ENCODE measurements at places on chromosomes 7 and 10.

GRCh38 chr10:60203993-60204618 lies 185.6 kb downstream of the ANK3 start:
- DNase-seq, result no peak

DNA sequence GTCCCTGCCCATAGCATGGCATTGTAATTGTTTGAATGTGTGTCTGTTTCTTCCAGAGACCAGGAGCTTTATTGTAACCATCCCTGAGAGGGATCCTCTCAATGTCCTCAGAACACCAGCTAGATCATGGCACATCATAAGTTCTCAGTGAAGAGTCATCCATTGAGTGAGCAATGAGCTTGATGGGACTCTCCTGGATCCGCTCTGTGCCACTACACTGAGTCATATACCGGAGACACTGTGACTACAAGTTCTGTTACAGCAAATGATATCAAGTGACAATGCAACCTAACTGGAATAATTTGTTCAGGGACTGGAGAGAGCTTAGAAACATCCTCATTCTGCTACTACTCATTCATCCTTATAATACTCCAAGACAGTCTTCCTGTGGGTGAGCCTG lies 25.1 kb downstream of the MRPS24 start:
- DNase-seq, result no peak

GRCh38 chr7:50125766-50126165 lies 32.7 kb upstream of the ZPBP start:
- DNase-seq, result no peak

DNA sequence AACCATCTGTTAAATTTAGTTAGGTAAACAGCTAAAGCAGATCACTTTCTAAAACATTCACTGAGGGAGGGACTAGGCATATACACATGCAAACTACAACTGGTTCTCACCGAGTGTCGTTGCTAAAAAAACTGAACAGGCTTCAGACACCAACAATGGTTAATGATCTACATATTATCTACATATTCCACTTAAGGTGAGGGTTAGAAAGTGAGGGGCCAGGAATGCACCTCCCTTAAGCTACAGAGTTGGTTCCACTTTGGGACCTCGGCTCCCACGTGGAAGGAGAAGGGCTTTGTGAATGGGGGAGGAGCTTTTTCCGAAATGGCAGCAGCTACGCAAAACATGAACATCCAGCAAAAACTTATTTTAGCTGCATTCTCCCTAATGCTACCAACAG lies 5.8 kb downstream of the CTBP2 start:
- DNase-seq, result no peak

GRCh38 chr7:46386428-46387399 lies 465.6 kb upstream of the IGFBP3 start:
- DNase-seq, result no peak

DNA sequence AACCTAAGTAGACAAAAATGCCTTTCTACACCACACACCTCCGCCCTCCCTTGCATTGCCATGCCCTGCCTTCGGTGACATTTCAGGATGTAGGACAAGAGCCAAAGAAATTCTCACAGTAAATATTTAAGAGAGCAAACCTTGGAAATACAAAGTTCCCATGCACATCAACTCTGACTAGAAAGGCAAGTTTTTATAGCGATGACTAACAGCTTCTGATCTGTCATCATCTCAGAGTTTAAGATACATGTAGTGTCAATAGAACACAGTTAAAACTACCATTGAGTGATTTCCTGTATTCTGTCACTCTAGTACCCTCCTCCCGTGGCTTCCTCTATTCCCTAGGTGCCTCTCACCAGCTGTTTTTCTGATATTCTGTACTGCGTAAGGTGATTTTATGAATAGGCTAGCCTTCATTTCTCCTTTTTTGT lies 20.7 kb downstream of the SLC16A9 start:
- no peak for DNase-seq

All from central memory CD4-positive, alpha-beta T cell (primary cell).